GM04503 (cell line): ENCODE measurements at places on chromosomes 2 and 18.

- DNase-seq = no peak
Observed at GRCh38 chr18:48514786-48515185, 24.0 kb upstream of the CTIF start.

DNA sequence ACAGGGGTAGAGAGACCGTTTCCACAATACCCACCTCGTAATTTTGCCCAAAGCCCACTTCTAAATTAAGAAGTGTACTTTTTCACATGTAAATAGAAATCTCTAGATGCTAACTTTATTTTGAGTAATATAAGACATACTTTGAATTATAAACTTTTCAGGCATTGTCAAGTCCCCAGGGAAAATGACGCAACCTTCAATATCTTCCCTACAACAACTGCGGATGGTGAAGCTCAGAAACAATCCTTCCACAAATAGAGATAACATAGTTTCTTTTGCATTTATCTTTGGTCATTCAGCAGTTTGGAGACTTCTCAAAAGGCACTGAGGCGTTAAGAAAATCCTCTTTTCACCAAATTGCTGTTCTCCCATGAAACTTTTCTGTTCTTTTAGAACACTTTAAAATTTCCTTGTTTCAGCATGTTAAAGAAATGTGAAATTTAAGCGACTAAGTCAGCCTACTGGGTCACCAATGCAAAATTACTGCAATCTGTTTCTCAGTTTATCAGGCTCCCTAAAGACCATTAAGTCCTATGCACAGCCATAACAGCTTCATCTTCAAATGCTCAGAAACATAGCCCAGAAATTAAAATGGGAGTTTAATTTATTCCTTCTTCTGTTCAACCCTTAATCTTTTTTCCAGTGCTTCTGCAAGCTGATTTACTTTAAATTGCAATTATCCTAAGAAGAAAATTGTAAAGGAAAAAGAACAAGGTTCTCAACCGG is 118.3 kb upstream of the DNAJC10 start:
- no peak for DNase-seq

- peak; percentile 93 for DNase-seq
Observed at GRCh38 chr18:23825978-23826405, 136.7 kb downstream of the LAMA3 start.

GRCh38 chr2:236985761-236986339 is 99.8 kb upstream of the COPS8 start:
- DNase-seq = no peak

GRCh38 chr2:15042801-15043217 is 410.3 kb downstream of the LRATD1 start:
- DNase-seq = no peak

- DNase-seq = no peak
Observed at GRCh38 chr2:68472796-68473414, 5.5 kb downstream of the APLF start.

DNA sequence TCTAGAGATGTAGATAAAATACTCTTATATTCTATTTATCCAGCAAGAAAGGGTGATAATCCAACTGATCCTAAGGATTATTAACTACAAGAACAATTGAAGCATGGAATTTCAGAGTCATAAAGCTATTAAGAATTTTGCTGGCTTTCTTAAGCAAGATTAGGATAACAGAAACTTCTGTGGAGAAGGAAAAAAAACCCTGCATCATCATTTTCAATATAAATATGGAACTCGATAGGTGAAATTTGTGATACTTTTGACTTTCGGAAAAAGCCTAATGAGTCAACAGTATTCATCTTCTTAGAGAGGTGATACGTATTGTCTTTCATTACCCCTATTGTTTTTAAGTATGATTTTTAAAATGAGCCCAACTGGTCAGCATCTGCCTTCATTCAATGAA is 593.3 kb downstream of the CPS1 start:
- no peak for DNase-seq

GRCh38 chr2:22273853-22274252 is 1111.1 kb upstream of the KLHL29 start:
- no peak for DNase-seq

DNA sequence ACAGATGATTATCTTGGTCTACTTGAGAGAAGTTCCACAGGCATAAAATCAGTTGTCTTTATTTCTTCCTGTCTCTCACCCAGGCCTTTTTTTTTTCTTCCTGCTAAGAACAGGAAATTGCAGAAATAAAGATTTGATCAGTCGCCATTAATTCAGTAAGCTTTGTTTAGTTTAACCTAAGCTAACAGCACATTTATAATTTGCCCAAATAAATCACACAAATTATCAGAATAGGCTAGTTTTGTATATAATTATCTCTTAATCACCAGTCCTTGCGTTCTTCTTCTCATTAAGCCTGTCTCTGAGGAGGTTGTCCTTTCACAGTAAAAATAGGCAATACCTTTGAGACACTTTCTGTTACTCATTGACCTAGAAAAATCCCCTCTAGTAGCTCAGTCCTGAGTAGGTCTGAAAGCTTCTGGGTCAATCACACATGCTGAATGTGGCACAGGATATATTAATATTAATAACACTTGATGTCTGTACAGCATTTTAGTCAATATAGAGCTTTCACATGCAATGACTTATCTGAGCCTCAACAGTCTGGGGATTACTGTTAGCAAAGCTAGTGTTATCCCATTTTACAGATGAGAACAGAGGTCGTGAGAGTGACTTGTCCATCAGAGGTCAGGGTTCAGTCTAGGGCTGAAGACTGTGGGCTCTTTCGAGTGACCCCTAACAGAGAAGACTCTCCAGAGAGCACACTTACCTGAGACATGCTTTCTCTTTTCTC is 11.2 kb upstream of the STK17B start:
- DNase-seq = no peak

GRCh38 chr18:79136742-79137141 is 67.5 kb downstream of the ATP9B start:
- no peak for DNase-seq
